Stimulated activated CD8-positive, alpha-beta memory T cell treated with anti-CD3 and anti-CD28 coated beads, Interleukin-15, amount 100 ng/mL, for 48 hours (primary cell): ENCODE measurements at places on chromosomes 3 and 15.

- no peak for DNase-seq
Measured at GRCh38 chr3:165751637-165752036, 85.6 kb downstream of the BCHE start.

DNA sequence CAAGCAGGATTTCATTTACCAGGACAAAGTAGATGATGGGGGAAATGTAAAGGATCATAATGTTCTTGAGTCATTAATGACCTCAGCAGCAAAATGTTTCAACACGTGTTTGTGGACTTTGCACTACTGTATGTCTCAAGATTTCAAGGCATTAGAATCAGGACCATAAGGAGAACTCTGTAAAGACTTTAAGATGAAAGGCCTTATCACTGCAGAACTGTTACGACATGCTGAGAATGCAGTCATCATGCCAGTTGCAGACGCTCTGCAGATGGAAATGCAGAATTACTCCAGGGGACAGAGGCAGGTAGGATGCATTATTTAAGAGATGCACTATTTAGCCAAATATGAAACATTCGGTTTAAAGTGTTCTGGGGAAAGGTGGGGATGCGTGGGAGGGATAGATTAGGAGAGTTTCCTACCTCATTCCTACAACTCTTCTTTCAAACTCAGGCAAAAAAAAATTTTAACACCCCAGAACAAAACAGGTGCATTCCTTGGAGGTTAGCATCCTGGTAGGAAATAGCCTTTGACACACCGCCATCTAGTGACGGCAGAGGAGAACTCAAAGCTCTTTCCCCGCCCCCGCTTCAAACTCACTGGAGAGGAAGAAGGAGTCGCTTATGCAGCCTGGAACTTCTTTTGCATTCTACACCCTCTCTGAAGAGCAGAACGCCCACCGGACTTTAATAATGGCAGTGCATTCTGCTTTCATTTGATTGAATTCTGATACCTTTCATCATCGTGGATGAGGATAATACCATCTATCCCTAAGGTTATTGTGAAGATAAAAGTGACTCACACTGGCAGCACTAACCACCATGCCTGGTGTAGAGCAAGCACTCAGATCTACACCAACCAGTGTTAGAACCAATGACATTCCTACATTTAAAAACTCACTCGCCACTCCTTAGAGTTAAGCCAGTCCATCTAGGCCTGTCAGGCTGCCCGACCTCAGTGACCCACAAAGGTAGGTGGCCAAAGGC, 43.1 kb upstream of the TOPAZ1 start:
- peak; percentile 35 for DNase-seq

DNA sequence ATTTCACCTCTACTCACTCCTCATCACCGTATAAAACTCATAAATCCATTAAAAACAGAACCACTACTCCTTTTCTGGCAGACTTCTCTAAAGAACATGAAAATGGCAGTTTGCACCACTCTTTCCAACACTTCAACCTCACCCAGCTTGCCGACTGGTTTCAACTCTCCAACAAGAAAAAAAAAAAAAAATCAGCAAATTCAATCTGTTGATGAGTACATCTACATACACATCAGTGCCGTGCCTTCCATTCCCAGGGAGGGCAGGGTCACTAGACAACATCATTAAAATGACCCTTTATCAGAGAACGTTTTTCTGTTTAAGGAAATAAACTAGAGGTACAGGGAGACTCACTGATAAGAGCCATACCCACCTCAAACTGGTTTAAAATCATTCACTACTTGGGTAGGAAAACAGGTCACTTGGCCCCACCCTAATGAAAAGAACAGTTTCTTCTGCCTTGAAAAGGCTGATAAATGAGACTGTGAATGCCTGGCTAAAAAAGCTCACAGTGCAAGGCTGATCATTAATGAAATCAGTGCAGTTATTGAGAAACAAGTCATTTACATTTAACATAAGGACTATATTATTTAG, 6.0 kb downstream of the ANXA2 start:
- DNase-seq = no peak

GRCh38 chr3:139481116-139481515, 4.8 kb upstream of the RBP2 start:
- DNase-seq = no peak

GRCh38 chr15:51266656-51267050, 71.7 kb downstream of the CYP19A1 start:
- no peak for DNase-seq

GRCh38 chr15:40106203-40107161, 2.2 kb downstream of the BMF start:
- no peak for DNase-seq

DNA sequence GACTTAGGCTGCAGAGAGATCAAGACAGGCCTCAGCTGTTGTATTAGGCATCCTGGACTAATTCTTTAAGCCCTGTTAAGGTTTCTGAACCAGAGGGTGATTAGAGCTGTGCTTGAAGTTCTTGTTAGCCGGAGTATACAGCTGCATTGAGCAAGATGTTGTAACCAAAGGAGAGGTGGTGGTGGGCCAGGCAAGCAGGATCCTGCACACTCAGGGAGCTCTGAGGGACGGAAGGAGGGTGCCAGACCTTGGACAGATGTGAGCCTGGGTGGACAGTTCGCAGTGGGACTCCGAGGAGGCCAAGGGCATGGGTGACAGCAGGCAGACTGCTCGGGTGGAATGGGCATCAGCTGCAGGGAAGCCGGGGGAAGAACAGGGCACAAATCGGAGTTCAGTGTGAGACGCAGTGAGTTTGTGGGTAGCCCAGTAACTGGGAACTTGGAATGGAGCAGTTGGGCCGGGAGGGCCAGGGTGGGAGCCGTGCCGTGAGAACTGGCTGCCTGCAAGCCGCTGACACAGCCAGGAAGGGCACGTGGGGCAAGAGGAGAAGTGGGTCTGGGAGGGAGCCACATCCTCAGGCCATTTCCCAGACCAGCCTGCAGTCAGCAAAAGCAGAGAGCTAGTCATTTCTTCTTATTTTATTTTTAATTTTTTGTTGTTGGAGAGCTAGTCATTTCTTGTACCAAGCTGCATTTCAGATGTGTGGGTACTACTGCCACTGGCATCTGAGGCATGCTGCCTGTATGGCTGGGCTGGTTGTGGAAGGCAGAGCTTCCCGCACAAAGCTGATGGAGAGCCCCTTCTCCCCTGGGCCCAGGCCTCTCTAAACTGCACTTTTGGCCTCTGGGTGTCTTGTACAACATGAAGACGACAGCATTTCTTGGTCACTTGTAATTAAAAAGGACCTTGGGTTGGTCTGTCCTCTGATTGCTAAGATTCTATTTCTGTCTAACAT, 61.0 kb downstream of the PGPEP1L start:
- no peak for DNase-seq

- no peak for DNase-seq
Measured at GRCh38 chr15:68524753-68525584, 53.8 kb upstream of the CORO2B start.

DNA sequence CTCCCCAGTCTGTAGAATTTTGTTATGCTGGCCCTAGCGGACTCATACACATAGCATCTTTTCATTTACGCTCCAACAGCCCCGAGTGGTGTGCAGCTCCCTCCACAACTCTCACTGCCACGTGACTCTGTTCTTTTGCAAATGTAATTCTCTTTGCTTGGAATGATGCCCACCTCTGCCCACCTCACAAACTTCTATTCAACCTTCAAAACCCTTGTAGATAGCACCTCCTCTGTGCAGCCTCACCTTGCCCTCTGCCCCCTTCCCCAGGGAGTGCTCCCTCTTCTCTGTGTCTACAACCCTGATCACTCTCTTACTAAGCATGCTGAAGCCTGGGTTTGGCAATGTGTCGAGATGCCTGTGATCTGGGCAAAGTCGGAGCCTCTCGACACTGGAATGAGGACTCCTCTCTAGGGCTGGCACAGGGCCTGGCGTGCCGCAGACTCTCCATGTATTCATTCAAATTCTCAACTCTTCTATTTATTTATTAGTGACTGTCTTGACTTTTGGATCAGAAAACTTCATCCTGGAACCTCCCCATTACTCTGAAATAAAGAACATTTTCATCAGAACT, 73.5 kb downstream of the MGLL start:
- no peak for DNase-seq

GRCh38 chr3:15097891-15098290, 1.1 kb downstream of the RBSN start:
- DNase-seq = peak; percentile 25

DNA sequence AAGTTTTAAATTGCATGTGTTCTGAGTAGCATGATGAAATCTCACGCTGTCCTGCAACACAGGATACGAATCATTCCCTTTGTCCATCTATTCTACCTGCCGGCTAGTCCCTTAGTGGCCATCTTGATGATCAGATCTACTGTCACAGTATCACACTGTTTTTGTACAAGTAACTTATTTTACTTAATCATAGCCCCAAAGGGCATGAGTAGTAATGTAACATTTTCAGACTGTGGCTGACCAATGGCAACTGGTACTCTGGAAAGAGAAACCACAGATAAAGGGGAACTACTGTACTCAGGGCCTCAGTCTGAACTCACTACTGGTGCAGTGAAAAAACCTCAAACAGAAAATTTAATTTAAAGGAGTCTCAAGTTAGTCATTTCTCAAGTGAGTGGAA, 127.3 kb upstream of the MRPL3 start:
- no peak for DNase-seq

DNA sequence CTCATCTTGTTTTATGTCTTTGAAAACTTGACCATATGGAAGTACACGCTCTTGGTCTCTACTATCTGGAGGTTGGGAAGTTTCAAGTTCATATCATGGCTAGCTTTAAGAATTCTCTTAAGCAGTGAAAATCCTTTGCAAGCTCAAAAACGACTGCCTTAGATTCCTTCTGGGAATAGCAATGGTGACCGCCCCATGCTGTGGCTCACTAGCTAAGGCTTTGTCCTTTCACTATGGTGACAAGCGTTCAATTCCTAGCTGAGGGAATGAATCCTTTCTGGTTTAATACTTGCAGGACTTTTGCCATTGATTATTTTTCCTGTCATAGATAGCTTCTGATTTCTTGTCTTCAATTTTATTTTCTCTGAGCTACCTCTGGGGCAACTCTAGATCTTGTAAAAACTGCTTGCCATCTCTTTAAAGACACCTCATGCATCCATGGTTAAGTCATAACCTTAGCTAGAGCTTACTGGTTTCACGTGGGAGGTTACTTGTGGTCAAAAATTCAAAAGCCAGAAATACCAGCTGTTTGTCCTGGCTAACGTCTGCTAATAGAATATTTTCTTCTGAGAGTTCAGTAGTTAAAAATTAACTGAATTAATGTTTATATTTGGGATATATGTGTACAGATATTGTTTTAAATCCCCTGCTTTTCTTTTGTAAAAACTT, 673.4 kb upstream of the CBLB start:
- DNase-seq = no peak

GRCh38 chr15:31498329-31498728, 171.7 kb downstream of the KLF13 start:
- no peak for DNase-seq

- no peak for DNase-seq
Measured at GRCh38 chr3:33775363-33775762, 23.1 kb upstream of the PDCD6IP start.
